ENCODE measurements at places on chromosomes 11 and 22.

DNA sequence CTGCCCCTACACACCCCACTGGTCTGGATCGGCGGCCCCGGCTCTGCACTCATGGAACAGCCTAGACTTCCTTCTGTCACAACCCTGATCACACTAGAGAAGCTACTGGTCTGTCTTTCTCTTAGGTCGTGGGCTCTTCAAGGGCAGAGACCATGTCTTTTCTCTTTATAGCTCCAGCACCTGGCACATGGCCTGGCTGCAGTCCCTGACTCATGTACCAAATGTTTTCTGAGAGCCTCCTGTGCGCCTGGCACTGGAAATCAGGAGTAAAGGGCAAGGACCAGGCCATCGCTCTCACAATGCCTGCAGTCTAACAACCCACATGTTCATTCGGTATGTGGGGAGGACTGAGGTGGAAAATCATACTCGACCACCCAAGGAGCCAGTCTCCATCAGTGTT is 7.5 kb downstream of the ASCC2 start:
- DNase-seq, result no peak

DNA sequence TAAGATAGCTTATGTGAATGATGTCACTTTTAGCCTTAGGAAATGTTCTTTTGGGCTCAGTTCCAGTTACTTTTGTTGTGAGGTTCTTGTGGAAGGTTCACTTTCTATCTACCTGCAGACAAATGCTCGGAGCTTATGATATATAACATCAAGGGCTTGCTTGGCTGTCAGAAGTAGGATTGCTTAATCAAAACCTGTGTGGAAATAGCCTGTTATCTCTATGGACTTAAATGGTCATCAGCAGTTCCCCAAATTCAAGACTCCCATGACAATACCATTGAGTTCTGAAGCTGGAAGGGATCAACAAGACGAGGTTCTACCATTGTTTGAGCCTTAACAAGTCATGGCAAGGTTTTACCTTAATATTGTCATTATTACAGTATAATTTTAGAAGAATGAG is 43.8 kb downstream of the FLI1 start:
- DNase-seq, result no peak

GRCh38 chr11:75553182-75553581 is 8.9 kb upstream of the SERPINH1 start:
- no peak for DNase-seq

GRCh38 chr11:67053896-67054329 is 2.7 kb upstream of the RHOD start:
- no peak for DNase-seq

- DNase-seq, result no peak
These were observed 651 bp upstream of the FAM83F start for GRCh38 chr22:39994041-39994565.

- no peak for DNase-seq
These were observed 4.9 kb downstream of the MYRF start for GRCh38 chr11:61757213-61757862.

DNA sequence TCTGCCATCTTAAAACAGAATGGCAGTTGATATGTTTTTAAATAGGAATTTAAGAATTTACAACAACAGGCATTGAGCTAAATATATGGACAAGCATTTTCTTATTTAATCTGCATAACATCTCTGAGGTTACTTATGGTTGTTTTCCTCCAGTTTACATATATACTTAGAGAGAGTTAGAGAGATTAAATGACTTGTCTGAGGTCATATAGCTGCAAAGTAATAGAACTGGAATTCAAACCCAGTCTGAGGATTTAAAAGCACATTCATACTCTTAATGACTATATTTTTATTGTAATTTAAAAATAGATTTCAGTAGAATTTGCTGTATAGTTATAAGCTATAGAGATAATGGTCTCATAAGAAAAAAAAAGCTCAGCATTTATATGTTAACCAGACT is 81.4 kb upstream of the GRIK4 start:
- DNase-seq, result no peak

Data from left renal pelvis (tissue), 4 donors.